Upper lobe of left lung (tissue), 6 donors: ENCODE measurements at places on chromosomes 1 and 21. TPM values are rescaled to one million over a fixed set of nuclear protein-coding genes. Genes with fewer than 3 reads are reported as not detected.
A peak's percentile ranks its signal among the peaks of the same experiment; 100 is the strongest.

DNA sequence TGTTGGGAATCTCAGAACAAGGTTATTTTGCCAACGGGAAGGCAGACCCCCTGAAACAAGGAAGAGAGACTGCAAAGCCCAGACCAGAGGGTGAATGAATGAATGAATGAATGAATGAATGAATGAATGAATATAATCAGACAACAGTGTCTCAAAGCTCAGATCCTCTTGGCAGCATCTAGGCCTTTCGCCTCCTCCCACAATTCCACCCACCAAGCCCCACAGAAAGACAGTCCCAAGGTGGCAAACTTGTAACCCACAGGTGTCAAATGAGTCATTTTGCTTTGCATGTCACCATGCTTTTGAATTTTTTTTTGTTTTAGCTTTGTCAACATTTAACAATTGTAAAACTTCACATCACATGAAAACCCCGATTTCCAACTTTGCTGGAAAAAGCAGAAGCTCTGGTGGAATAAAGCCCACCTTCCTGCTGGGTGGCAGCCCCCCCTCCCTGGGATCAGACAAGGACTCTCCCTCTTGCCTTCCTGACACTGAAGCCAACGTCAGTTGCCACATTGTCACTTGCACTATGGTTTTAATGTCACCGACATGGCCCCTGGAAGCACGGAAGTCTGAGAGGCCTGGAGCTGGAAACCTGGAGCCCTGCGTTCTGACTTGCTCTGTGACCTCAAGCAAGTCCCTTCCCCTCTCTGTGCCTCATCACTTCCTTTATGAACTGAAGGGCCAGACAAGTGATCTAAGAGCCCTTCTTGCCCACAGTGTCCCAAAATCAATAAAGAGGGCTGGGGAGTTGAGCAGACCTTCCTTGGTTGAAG is 134.6 kb upstream of the RUNX3 start:
- no peak overlapping the region for H3K4me3 ChIP-seq
- no peaks in the 10 kb centered on the region for H3K27me3 ChIP-seq
- H3K4me1 ChIP-seq: peaks cover 13% of the 10 kb centered on the region
- H3K36me3 ChIP-seq: no peaks in the 10 kb centered on the region
- H3K27ac ChIP-seq: no peak overlapping the region

GRCh38 chr1:156805766-156806511 is 10.7 kb downstream of the SH2D2A start:
- no peak for DNase-seq
- no peak overlapping the region for H3K4me3 ChIP-seq
- H3K27ac ChIP-seq: no peak overlapping the region
- H3K36me3 ChIP-seq: no peaks in the 10 kb centered on the region
- no peaks in the 10 kb centered on the region for H3K27me3 ChIP-seq

DNA sequence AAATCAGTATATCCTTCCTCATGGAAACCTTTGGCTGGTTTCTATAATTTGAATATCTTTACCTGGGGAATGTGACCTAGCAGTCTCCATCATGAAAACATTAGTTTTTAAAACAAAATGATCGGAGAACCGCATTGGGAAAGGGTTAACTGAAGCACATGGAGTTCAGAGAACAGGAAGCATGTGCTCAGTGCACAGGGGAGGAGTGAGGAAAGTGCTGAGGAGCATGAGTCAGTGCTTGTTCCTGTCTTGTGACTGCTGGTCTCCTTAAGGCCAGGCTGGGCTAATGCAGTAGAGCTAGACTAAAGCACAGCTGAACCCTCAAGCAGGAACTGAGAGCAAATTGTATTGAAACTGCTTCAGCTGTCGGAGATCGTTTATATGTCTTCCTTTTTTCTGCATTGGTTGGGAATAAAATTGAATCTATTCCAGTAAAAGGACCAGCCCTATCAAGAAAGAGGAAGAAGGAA is 5.8 kb downstream of the IFI16 start:
- peaks cover 18% of the 10 kb centered on the region for H3K36me3 ChIP-seq
- H3K27me3 ChIP-seq: no peaks in the 10 kb centered on the region
- peak; percentile 90 for DNase-seq
- no peak overlapping the region for H3K4me3 ChIP-seq
- peaks cover 43% of the 10 kb centered on the region for H3K4me1 ChIP-seq

DNA sequence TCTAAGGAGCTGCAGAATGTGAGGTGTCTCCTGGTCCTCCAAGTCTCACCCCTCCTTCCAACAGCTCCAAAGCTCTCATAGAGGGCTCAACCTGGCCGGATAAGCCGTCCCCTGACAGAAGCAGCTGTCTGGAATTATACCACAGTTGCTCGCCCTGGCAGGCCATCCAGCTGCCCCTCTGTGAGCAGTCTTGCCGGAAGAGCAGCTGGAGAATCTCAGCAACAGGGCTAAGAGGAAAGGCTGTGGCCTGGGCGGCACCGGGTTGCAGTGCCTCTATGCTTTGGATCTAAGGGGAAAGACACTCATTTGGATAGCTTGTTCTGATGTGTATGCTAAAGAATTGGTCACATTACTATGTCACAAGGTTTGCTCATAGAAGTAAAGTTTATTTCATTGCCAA is 12.4 kb downstream of the TMCC2 start:
- peaks cover 10% of the 10 kb centered on the region for H3K4me1 ChIP-seq
- H3K36me3 ChIP-seq: no peaks in the 10 kb centered on the region
- no peak overlapping the region for H3K4me3 ChIP-seq
- no peaks in the 10 kb centered on the region for H3K27me3 ChIP-seq
- H3K27ac ChIP-seq: no peak overlapping the region

DNA sequence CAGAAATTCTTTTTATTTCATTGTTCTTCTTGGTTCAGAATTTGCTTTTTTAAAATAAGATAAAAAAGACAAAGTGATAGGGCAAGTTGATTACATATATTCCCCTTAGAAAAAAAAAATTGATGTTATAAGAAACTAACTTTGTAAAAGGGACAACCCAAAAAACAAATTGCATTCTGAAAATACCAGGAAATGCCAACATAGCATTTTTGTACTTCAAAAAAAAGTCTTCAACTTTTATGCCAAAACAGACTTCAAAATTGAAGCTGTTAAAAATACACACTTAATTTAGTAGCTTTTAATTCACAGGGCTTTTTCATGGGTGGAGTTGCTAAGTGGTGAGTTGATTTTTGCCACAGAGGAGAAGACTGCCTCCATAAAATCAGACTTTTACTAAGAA is 70.9 kb downstream of the ODF2L start:
- H3K27ac ChIP-seq: no peak overlapping the region
- H3K36me3 ChIP-seq: no peaks in the 10 kb centered on the region
- H3K4me1 ChIP-seq: no peaks in the 10 kb centered on the region

- DNase-seq: no peak
- no peak overlapping the region for H3K4me3 ChIP-seq
- no peak overlapping the region for H3K27ac ChIP-seq
- no peaks in the 10 kb centered on the region for H3K36me3 ChIP-seq
Observed at GRCh38 chr1:59412718-59413326, 115.9 kb downstream of the FGGY start.

- H3K27ac ChIP-seq: no peak overlapping the region
- H3K4me3 ChIP-seq: no peak overlapping the region
- no peaks in the 10 kb centered on the region for H3K4me1 ChIP-seq
- peaks cover 69% of the 10 kb centered on the region for H3K36me3 ChIP-seq
- DNase-seq: no peak
Observed at GRCh38 chr1:205791568-205792180, 16.4 kb upstream of the RAB29 start.

- H3K36me3 ChIP-seq: no peaks in the 10 kb centered on the region
- H3K4me1 ChIP-seq: peaks cover 6% of the 10 kb centered on the region
- H3K27ac ChIP-seq: no peak overlapping the region
- H3K4me3 ChIP-seq: no peak overlapping the region
- no peaks in the 10 kb centered on the region for H3K27me3 ChIP-seq
Observed at GRCh38 chr1:158186180-158186579, 5.5 kb downstream of the CD1D start.

DNA sequence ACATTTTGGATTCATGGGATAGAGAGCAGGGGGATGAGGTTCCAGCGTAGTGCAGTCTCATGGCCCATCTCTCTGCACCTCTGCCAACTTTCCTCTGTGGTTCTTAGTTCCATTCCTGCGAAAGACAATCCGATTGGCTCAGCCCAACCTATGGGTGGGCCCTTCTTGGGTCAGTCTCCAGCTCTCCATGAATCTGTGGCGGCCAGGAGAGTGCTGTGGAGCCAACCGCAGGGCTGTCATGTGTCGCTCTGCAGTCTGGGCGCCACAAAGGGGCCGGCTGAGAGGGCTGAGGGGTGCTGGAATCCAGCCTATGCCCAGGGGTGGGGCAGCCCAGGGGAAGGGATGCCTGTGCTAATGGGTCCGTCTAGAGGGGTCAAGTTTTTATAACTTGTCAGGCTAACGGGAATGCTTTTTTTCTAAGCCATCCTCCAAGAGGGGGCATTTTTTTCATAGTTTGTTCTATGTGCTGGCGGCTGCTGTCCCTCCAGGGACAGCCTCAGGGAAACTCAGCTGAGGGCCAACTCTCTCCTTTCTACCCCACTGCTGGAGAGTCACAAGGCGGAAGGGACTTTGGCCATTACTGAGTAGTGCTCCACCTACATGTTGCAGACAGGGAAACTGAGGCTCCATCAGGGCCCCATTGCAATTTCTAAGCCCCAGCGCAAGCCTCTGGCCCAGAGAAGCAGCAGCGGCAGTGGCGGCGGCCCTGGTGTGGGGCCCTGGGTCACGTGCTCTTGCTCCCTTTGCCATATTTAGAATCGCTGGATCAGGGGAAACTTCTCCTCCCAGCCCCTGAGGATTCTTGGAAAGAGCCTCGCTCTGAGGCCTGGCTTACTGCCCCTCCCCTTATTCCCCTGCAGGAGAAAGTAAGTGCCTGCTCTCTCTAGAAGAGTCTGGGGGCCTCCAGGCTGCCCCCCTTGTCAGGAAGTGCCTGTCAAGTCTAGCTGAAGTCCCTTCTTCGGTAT is 23.4 kb downstream of the KCNQ4 start:
- no peak for DNase-seq
- H3K4me3 ChIP-seq: no peak overlapping the region
- no peak overlapping the region for H3K27ac ChIP-seq

GRCh38 chr1:42713293-42713692 is 26.7 kb downstream of the CLDN19 start:
- H3K4me1 ChIP-seq: no peaks in the 10 kb centered on the region
- H3K27ac ChIP-seq: no peak overlapping the region
- H3K27me3 ChIP-seq: no peaks in the 10 kb centered on the region
- no peak for DNase-seq

DNA sequence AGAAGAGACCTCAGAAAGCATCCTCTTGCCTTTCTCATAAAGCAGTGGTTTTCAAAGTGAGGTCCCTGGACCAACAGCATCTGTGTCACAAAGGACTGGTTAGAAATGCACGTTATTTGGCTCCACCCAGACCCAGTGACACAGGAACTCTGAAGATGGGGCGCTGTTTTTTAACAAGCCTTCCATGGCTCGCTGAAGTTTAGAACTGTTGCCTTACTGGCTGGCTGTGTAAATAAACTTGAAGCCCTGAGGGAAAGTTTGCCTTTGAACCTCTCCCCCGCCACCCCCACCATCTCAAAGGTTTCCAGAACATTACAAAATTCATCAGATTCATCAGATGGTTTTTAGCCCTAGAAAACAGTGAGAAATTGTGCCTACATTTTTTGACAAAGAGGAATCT is 21.8 kb upstream of the IKBKE start:
- H3K4me1 ChIP-seq: no peaks in the 10 kb centered on the region
- no peak overlapping the region for H3K4me3 ChIP-seq
- no peak overlapping the region for H3K27ac ChIP-seq
- no peak for DNase-seq
- H3K27me3 ChIP-seq: no peaks in the 10 kb centered on the region

GRCh38 chr1:76352741-76353435 is 278.3 kb downstream of the ST6GALNAC3 start:
- no peak overlapping the region for H3K27ac ChIP-seq
- H3K4me1 ChIP-seq: no peaks in the 10 kb centered on the region
- H3K36me3 ChIP-seq: no peaks in the 10 kb centered on the region
- DNase-seq: no peak
- no peaks in the 10 kb centered on the region for H3K27me3 ChIP-seq
- no peak overlapping the region for H3K4me3 ChIP-seq

- no peak overlapping the region for H3K4me3 ChIP-seq
- no peaks in the 10 kb centered on the region for H3K27me3 ChIP-seq
- no peaks in the 10 kb centered on the region for H3K4me1 ChIP-seq
Observed at GRCh38 chr1:106266786-106267185, 789.7 kb upstream of the PRMT6 start.

- no peak overlapping the region for H3K27ac ChIP-seq
- no peak for DNase-seq
- no peak overlapping the region for H3K4me3 ChIP-seq
- H3K36me3 ChIP-seq: no peaks in the 10 kb centered on the region
- H3K4me1 ChIP-seq: peaks cover 5% of the 10 kb centered on the region
Observed at GRCh38 chr1:172019976-172020375, 178.7 kb downstream of the DNM3 start.

GRCh38 chr1:244614879-244615278 is 38.0 kb upstream of the DESI2 start:
- H3K27ac ChIP-seq: peak overlapping the region; percentile 50
- H3K27me3 ChIP-seq: no peaks in the 10 kb centered on the region
- H3K4me1 ChIP-seq: no peaks in the 10 kb centered on the region
- no peaks in the 10 kb centered on the region for H3K36me3 ChIP-seq
- no peak overlapping the region for H3K4me3 ChIP-seq

- H3K4me1 ChIP-seq: peaks cover 4% of the 10 kb centered on the region
- DNase-seq: no peak
- H3K4me3 ChIP-seq: no peak overlapping the region
- no peak overlapping the region for H3K27ac ChIP-seq
- H3K27me3 ChIP-seq: no peaks in the 10 kb centered on the region
Observed at GRCh38 chr1:65109487-65109886, 38.5 kb upstream of the AK4 start.

- H3K36me3 ChIP-seq: no peaks in the 10 kb centered on the region
- no peak overlapping the region for H3K27ac ChIP-seq
- no peaks in the 10 kb centered on the region for H3K4me1 ChIP-seq
- H3K4me3 ChIP-seq: no peak overlapping the region
- H3K27me3 ChIP-seq: no peaks in the 10 kb centered on the region
- peak; percentile 30 for DNase-seq
Observed at GRCh38 chr1:33698361-33699035, 165.4 kb upstream of the HMGB4 start.

DNA sequence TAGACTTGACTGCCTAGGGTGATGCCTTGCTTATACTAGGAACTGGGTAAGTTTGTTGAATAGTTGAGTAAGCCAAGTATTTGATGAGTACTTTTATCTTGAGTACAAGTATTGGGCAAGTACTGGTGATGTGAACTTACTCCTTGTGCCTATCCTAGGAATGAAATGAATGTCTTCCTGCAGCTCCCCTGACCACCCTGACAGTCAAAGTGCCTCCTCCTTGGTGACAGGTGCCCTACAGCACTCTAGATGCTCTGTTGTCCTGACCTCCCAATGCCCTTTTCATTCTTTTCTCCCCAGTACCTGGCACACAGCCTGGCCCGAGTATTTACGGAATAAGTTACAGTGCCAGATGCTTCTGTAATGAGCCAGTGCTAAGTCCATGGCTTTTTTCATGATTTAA is 25.5 kb downstream of the PCSK9 start:
- peaks cover 20% of the 10 kb centered on the region for H3K4me1 ChIP-seq
- H3K4me3 ChIP-seq: no peak overlapping the region
- H3K27ac ChIP-seq: no peak overlapping the region
- H3K27me3 ChIP-seq: no peaks in the 10 kb centered on the region
- H3K36me3 ChIP-seq: peaks cover 42% of the 10 kb centered on the region

RPTN gene
- total RNA-seq: not detected

CD1E gene
- 4.0 TPM for total RNA-seq

HHIPL2 gene
- total RNA-seq: 0.22 TPM

SLC35F3 gene
- total RNA-seq: 0.40 TPM

TMIGD3 gene
- total RNA-seq: 4.8 TPM

GLMN gene
- 5.6 TPM for total RNA-seq

ETS2 gene
- total RNA-seq: 155 TPM

CAMK2N1 gene
- 18.4 TPM for total RNA-seq

C1orf52 gene
- 14.1 TPM for total RNA-seq

AGMAT gene
- total RNA-seq: not detected

RGS8 gene
- total RNA-seq: not detected

TRIM62 gene
- 3.8 TPM for total RNA-seq
